Activated naive CD8-positive, alpha-beta T cell treated with anti-CD3 and anti-CD28 coated beads, Interleukin-2, amount 50 U/mL, for 24 hours (primary cell): ENCODE measurements at places on chromosomes 2 and 18.

DNA sequence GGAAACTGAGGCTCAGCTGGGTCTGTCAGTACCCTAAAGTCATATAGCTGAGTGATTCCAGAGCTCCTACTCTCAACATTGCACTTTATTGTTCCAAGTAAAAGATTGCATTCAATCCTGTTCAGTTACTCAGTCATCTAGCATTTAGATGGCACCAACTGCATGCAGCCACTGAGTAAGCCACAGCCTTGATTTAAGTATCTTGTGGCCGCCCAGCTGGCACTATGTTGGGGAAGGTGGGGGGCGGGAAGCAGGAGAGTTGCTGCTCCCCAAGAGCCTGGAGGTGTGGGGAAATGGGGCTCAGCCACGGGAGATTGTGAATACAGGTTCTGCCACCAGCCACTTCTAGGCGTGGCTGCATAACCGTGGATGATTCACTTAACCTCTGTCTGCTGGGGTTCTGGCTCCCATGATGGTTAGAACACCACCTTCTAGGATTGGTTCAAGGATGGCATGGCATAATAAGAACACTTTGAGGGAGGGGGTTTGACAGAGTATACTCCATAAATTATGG lies 17.1 kb downstream of the ZFP36L2 start:
- no peaks in the 10 kb centered on the region for H3K27me3 ChIP-seq
- no peak for DNase-seq
- no peak overlapping the region for H3K4me3 ChIP-seq
- H3K4me1 ChIP-seq, result peaks cover 31% of the 10 kb centered on the region
- H3K36me3 ChIP-seq, result no peaks in the 10 kb centered on the region
- H3K27ac ChIP-seq, result no peak overlapping the region

DNA sequence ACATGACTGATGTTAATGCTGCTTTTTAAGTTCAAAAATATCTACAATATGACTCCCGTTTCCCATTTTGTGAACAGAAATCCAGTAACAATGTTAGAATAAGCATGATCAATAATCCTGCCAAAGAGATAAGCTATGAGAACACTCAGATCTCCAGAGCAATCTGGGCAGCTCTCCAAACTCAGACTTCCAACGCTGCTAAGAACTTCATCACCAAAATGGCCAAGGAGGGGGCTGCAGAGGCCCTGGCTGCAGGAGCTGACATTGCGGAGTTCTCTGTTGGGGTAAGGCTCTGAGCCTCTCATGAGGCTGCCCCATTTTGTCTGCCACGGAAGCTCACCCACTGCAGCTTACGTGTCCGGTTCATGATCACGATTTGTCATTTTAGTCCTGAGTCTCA lies 68.4 kb downstream of the UGGT1 start:
- H3K27me3 ChIP-seq, result no peaks in the 10 kb centered on the region
- no peak for DNase-seq
- H3K4me3 ChIP-seq, result no peak overlapping the region
- no peaks in the 10 kb centered on the region for H3K4me1 ChIP-seq
- H3K27ac ChIP-seq, result no peak overlapping the region

DNA sequence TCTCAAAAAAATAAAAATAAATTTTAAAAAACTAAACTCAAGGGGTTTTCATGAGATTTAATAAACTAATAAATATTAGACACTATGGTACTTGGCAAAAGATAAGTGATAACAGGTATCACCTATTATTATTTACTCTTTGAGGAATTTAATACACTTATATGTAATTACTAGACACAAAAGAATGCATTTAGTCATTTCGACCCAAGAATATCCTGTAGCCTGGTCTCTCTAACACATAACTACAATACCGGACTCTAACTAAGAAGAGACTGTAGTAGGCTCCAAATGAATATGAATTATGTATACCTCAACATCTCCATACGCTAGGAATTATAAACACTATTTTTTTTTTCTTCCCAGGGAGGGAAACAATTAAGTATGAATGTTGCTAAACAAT lies 850.7 kb downstream of the CPS1 start:
- H3K27me3 ChIP-seq, result no peaks in the 10 kb centered on the region
- no peak for DNase-seq
- no peaks in the 10 kb centered on the region for H3K4me1 ChIP-seq
- no peak overlapping the region for H3K27ac ChIP-seq
- no peak overlapping the region for H3K4me3 ChIP-seq

DNA sequence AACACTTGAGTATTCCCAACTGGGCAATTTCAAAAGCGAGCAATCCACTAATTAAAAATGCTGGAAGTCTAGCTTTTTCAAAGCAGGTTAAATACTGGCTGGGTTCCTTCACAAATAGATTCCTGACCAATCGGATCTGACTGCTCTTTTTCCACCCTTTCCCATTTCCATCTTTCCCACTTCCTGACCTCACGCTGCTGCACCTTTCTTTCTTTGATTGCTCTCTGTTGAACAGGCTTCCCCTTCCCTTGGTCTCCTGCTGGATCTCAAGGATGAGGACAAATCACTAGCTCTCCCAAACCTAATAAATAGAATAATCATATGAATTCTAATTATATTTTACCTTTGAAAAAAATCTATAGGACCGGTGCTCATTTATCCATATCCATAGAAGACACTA lies 121.2 kb downstream of the TCF4 start:
- DNase-seq, result no peak
- no peaks in the 10 kb centered on the region for H3K4me1 ChIP-seq

DNA sequence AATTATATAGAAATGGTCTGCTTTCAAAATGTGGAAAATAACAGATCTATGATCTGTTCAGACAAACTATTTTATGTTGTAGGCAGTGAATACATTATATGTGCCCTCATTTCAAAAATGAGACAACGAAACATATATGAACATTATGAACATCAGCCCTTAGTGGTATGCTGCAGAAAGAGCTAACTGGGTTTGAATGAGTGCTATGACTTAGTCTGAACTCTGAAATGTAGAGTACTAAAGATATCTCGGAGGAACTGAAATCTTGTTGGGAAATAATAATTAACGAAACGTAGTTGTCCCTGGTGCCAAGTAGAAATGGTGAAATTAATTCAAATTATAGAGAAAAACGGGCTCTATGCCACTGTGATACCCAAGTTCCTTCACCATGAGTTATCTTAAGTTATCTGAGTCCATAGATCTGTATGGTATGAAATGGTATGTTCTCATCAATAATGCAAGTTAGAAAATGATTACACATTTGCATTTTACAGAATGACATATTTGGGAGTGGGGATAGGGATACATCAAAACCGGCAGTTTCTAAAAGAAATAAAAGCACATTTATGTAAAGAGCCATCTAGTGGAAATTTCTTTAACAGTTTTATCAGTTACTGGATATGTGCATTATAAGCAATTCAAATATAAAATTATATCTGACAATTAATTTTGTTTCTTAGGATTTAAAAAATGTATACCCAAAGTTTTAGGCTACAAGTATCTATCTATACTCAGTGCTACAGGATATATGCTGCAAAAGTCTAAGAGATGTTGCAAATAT lies 26.7 kb downstream of the STARD6 start:
- no peaks in the 10 kb centered on the region for H3K4me1 ChIP-seq
- H3K27ac ChIP-seq, result no peak overlapping the region
- no peak overlapping the region for H3K4me3 ChIP-seq

DNA sequence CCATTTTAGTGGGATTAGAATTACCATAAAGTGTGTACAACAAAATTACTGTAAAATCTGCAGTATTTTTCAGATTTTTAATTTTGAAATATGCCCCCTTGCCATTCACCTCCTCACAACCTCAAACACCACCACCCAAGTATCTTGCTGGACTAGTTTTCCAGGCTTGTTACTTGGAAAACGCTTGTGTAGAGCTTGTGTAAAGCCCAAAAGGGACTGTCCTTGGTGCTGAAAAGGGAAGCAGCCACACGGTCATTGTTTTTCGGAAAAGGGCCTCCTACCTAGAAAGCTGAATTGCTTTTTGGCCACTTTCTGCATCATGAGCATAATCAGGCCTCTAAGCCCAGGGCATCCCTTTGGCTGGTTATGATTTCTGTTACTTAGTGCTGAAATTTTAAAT lies 563.4 kb downstream of the LRRTM4 start:
- H3K36me3 ChIP-seq, result no peaks in the 10 kb centered on the region
- no peak for DNase-seq
- no peak overlapping the region for H3K27ac ChIP-seq
- no peaks in the 10 kb centered on the region for H3K27me3 ChIP-seq
- no peak overlapping the region for H3K4me3 ChIP-seq

- H3K4me3 ChIP-seq, result peak overlapping the region; percentile 38
- peaks cover 5% of the 10 kb centered on the region for H3K36me3 ChIP-seq
- H3K27me3 ChIP-seq, result no peaks in the 10 kb centered on the region
- H3K27ac ChIP-seq, result peak overlapping the region; percentile 94
Measured at GRCh38 chr2:226790011-226790410, 9.6 kb downstream of the IRS1 start.

GRCh38 chr18:47873625-47874024 lies 56.8 kb downstream of the SMAD2 start:
- no peak overlapping the region for H3K27ac ChIP-seq
- H3K4me3 ChIP-seq, result no peak overlapping the region
- H3K4me1 ChIP-seq, result peaks cover 52% of the 10 kb centered on the region
- peaks cover 28% of the 10 kb centered on the region for H3K36me3 ChIP-seq
- DNase-seq, result no peak
- H3K27me3 ChIP-seq, result no peaks in the 10 kb centered on the region

DNA sequence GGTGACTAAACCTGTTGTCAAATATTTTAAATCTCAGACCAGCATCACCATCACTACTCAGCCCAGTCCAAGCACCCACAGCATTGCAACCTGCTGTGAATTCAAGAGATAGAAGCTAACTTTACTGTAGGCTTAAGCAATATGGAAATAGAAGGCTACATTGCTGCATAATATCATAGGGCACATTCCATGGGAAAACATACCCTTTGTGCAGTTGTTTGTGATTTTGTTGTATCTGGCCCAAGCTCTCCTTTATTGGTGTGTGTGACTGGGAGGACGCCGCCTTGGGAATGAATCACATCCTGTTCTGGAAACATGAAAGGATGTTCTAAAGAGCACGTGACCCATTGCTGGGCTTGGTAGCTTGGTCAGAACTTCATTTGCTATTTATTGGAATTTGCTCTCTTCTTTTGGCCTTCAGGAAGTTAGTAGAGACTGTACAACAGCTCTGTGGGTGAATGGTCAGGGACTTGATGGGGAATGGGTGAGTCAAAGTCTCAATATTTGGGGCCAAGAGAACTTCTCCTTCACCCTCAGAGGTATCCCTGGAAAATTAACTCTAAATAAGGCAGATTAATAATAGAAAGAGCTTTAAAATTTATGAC lies 106.8 kb upstream of the SERPINE2 start:
- DNase-seq, result no peak
- H3K4me1 ChIP-seq, result no peaks in the 10 kb centered on the region
- no peak overlapping the region for H3K27ac ChIP-seq
- H3K36me3 ChIP-seq, result no peaks in the 10 kb centered on the region
- no peak overlapping the region for H3K4me3 ChIP-seq

GRCh38 chr2:26048791-26049190 lies 14.9 kb downstream of the RAB10 start:
- no peak for DNase-seq
- H3K4me3 ChIP-seq, result no peak overlapping the region
- peaks cover 74% of the 10 kb centered on the region for H3K4me1 ChIP-seq
- H3K36me3 ChIP-seq, result peaks cover 36% of the 10 kb centered on the region

DNA sequence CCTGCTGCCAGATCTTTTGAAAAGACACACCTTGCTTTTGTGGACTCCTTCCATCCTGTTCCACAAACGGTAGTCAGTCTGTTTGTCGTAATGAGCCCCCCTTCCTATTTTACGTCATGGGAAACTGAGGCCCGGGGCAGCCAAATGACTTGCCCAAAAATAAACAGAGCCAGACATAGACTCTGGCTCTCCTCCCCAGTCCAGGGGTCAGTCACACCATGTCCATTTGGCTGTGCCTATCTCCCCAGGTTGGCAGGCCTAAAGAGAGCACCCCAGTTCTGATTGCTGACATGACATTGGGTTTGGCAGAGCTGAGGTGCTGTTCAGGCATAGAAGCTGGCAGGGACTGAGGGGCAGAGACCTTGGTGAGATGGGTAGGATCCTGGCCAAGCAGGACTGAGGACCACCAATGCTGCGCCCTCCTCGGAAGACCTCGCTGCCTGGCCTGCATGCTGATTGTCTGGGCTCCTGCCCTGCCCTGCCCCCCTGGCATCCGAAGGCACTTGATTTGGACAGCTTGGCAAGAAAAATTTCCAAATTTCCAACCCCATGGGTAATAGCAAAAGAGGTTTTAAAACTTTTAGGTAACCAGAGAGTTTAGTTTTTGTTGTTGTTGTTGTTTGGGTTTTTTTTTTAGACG lies 335.4 kb downstream of the DYSF start:
- H3K4me3 ChIP-seq, result no peak overlapping the region
- no peak for DNase-seq
- H3K27me3 ChIP-seq, result no peaks in the 10 kb centered on the region
- no peak overlapping the region for H3K27ac ChIP-seq
- no peaks in the 10 kb centered on the region for H3K4me1 ChIP-seq

DNA sequence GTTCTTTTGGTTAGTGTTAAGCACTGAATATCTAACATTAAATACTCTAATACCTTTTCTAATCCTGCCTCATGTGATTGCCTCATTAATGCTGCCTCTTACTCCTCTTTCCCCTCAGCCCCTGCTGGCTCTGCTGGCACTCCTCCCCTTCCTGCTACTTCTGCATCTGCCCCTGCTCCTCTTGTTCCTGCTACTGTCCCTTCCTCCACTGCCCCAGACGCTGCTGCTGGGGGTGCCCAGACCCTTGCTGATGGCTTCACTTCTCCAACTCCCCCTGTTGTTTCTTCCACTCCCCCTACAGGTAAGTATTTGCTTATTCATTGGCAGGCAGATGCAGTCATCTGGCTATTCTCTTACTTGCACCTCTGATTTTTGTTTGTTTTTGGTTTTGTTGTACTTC lies 68.5 kb downstream of the ABI2 start:
- peaks cover 24% of the 10 kb centered on the region for H3K36me3 ChIP-seq
- no peak overlapping the region for H3K4me3 ChIP-seq
- no peaks in the 10 kb centered on the region for H3K4me1 ChIP-seq
- H3K27me3 ChIP-seq, result no peaks in the 10 kb centered on the region
- no peak overlapping the region for H3K27ac ChIP-seq
- DNase-seq, result no peak

GRCh38 chr2:207987025-207987716 lies 38.2 kb downstream of the PLEKHM3 start:
- peaks cover 4% of the 10 kb centered on the region for H3K36me3 ChIP-seq
- H3K4me1 ChIP-seq, result peaks cover 21% of the 10 kb centered on the region
- DNase-seq, result no peak
- no peak overlapping the region for H3K27ac ChIP-seq

- H3K4me1 ChIP-seq, result peaks cover 57% of the 10 kb centered on the region
- peak overlapping the region; percentile 24 for H3K27ac ChIP-seq
Measured at GRCh38 chr2:233248999-233249398, 2.5 kb upstream of the ATG16L1 start.

DNA sequence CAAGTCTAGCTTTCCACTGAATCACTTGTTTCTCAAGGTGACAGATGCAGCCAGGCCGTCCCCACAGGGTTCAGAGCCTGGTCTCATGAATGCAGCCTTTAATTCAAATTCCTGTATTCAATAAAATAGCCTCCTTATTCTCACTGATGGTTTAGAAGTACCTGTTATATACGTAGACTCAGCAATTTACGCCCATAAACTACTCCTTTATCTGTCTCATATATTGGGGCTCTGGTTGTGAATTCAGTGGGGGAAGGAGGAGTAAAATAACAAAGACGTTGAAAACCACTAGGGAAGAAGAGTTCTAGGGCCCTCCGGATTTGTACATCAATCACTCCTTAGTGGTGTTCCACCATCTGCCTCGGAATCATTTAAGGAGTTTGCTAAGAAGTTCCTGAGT lies 1.7 kb downstream of the OBSL1 start:
- DNase-seq, result no peak
- no peaks in the 10 kb centered on the region for H3K4me1 ChIP-seq
- no peaks in the 10 kb centered on the region for H3K36me3 ChIP-seq
- H3K27ac ChIP-seq, result no peak overlapping the region
- H3K4me3 ChIP-seq, result peak overlapping the region; percentile 36
